Activated T-cell treated with anti-CD3 and anti-CD28 coated beads, Interleukin-2, amount 50 U/mL, for 1 hour (primary cell): ENCODE measurements at places on chromosomes 2 and 18.

DNA sequence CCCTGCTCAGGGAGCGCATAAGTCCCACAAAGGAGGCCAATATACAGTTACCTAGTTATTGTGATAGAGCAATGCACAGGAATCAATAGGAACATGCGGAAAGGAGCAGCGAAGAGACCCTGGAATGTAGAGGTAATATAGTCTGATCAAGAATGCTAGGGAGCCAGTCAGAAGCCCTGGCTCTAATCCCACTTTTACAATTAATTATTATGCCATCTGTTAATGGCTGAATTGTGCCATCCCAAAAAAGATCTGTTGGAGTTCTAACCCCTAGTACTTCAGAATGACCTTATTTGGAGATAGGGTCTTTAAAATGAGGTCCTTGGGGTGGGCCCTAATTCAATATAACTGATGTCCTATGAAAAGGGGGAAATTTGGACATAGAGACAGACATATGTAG is 7.7 kb upstream of the SPATS2L start:
- no peak for DNase-seq

DNA sequence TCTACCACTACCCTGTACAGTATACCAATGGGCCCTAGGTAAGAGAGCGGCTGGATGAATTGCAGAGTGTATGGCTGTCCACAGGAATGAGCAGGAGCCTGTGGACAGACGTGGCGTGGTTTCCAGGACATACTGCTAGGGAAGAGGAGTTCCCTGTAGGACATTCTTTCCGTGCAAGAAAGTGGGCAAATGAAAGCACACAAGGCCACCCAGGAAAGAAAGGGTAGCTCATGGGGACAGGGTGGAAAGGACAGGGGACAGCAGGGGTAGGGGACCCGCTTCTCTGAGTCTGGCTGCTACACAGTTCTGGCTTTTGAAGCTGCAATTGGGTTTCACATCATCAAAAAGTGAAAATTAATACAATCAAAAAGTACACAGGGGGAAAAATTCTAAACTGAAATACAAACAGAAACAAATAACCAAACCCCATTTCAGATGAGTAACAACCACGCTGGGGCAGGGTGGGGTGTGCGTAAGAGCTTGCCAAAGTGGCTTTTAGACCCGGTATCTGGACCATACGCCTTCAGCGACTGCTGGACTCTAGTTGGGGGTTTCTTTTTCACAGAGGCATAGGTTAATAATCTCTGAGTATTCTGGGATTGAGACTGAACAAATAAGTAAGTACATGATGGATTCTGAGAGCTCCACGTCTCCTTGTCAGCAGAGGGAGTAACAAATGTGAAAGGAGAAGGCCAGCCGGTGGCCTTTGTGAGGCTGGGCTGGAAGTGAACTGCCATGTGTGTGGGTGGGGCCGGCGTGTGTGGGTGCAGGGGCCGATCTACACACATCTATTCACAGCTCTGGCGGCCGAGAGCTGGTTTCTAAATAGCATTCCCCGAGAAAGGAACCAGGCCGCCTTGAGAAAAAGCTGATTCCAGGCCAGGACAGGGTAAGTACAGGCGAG is 84.0 kb downstream of the HDAC4 start:
- DNase-seq = peak; percentile 6

GRCh38 chr2:239192456-239192855 is 208.4 kb downstream of the HDAC4 start:
- no peak for DNase-seq

DNA sequence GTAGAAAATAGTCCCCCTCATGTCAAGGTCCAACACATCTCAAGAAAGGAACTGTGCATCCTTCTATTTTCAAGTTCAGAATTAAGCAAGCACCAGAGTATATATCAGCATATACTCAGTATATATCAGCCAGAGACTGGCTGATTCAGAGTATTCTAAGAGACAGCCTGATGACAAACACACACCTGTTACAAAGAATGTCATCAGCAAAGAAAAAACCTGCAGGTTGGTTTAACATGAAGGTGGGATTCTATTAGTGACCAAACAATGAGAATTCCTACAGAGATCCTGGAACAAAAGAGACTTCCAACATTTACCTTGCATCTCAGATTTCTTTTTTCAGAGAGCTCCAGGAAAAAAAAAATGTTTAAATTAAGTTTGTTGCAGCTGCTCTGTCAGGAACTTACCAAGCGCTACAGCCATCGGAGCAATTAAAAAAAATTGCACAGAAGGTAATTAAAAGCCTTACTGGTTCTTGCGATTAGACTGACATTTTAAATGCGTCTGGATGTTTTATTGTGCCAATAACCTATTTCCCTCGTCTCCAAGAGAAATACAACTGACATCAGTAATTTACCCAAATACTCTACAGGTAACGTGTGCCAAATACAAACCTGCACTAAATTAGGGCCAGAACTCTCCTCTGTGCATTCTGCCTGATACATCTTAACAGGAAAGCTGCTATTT is 218.1 kb downstream of the HNMT start:
- DNase-seq = no peak

- no peak for DNase-seq
Measured at GRCh38 chr2:56871644-56872043, 687.9 kb downstream of the CCDC85A start.
